ENCODE measurements at places on chromosomes 1 and 21. TPM values are rescaled to one million over a fixed set of nuclear protein-coding genes. Genes with fewer than 3 reads are reported as not detected.

NBPF6 gene
- polyA plus RNA-seq, result not detected

RNF186 gene
- polyA plus RNA-seq, result not detected

IFFO2 gene
- 0.85 TPM for polyA plus RNA-seq

C1orf50 gene
- polyA plus RNA-seq, result 2.3 TPM

BTF3L4 gene
- 88.9 TPM for polyA plus RNA-seq

DPYD gene
- 20.3 TPM for polyA plus RNA-seq

GRCh38 chr1:203166192-203166940 lies 9.3 kb downstream of the MYBPH start:
- H3K4me1 ChIP-seq, result peaks cover 8% of the 10 kb centered on the region
- no peak for DNase-seq
- H3K4me3 ChIP-seq, result no peak overlapping the region
- no peaks in the 10 kb centered on the region for H3K36me3 ChIP-seq
- peaks cover 19% of the 10 kb centered on the region for H3K27me3 ChIP-seq

DNA sequence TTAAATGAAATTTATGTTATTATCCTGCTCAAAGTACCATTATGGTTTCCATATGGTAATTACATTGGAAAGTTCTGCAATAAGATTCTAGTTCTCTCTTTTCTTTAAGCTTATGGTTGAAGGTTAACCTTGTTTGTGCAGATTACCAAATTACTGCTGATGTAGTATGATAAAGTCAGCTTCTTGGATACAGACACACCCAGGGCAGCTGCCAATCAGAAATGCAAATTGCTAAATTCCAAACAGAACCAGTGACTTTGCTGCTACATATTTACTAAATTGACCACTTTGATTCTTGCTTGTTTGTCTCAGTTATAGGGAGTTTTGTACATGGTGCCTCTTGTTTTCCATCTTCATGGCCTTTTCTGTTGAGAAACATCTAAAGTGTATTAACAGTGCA lies 26.5 kb downstream of the GNAT2 start:
- no peak for DNase-seq
- no peaks in the 10 kb centered on the region for H3K4me1 ChIP-seq
- H3K36me3 ChIP-seq, result peaks cover 15% of the 10 kb centered on the region
- H3K27me3 ChIP-seq, result no peaks in the 10 kb centered on the region
- no peak overlapping the region for H3K4me3 ChIP-seq

- H3K36me3 ChIP-seq, result no peaks in the 10 kb centered on the region
- no peaks in the 10 kb centered on the region for H3K4me1 ChIP-seq
- H3K27ac ChIP-seq, result no peak overlapping the region
- H3K4me3 ChIP-seq, result no peak overlapping the region
- DNase-seq, result no peak
Measured at GRCh38 chr21:40610345-40610744, 236.6 kb downstream of the DSCAM start.

GRCh38 chr1:206875752-206876377 lies 10.4 kb downstream of the IL20 start:
- no peaks in the 10 kb centered on the region for H3K4me1 ChIP-seq
- no peak overlapping the region for H3K27ac ChIP-seq
- no peak overlapping the region for H3K4me3 ChIP-seq
- H3K36me3 ChIP-seq, result peaks cover 19% of the 10 kb centered on the region
